ENCODE measurements at places on chromosomes 6 and 20.

DNA sequence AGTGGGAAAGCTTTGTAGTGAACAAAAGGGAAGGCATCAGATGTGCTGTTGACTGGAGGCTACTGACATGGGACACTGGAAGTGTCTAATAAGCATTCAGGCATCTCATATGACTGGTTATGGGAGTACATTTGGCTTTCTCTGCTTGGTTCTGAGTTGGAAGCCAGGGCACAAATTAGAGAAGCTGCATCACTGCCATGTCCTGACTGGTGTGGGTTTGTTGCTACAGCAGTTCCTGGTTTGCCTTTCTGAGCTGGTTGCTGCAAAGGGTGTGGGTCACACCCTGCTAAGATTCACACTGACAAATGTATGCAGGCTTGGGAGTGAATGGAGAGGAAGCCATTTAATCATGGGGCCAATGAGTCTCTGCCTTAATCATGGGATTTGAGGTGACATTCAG is 36.2 kb upstream of the NANP start:
- no peak for DNase-seq

DNA sequence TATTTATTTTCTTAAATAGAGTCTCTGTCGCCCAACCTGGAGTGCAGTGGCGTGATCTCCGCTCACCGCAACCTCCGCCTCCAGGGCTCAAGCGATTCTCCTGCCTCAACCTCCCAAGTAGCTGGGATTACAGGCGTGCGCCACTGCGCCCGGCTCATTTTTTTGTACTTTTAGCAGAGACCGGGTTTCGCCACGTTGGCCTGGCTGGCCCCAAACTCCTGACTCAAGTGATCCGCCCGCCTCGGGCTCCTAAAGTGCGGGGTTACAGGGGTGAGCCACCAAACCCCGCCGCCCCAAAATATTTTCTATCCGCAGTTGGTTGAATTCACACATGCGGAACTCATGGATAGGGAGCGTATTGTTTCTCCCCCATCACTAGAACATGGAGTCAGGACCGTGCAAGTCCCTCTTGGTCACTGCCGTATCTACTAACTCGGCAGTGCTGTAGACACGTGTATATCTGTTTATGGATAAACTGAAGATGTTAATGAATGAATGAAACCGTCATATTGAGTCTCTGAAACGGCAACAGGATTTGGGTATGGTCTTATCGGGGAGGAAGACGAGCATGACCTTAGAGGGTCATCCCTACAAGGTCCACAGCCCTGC is 904 bp downstream of the MKKS start:
- no peak for DNase-seq

GRCh38 chr6:88705601-88706000 is 257.8 kb downstream of the RNGTT start:
- DNase-seq, result no peak

DNA sequence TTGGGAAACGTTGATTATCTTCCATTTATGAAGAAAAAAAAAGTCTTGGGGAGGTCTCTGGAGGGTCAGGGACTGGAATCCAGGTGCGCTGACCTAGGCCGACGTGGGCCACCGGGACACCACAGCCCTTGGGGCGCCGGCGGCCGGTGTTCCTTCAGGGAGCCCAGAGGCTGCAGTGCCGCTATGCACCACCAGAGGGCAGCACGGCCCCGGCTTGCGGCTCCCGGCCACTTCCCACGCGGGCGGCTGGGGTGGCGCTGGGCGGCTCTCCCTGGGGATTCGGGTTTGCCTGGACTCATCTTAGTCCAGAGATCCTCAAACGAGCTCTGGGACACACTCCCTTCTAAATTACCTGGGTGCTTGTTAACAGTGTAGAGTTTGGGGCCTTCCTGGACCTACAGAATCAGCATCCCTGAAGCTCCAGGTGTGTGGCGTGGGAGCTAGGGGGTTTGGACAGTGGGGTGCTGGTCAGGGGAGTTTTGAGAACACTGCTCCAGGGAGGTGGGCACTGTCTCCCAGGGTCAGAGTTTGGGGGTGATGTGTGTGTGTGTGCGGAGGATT is 23.0 kb upstream of the GTSF1L start:
- DNase-seq, result peak; percentile 77

GRCh38 chr6:167659046-167659445 is 167.7 kb upstream of the AFDN start:
- DNase-seq, result no peak

- no peak for DNase-seq
Measured at GRCh38 chr6:166581091-166581511, 5.4 kb downstream of the RAMACL start.

GRCh38 chr20:47392721-47393073 is 36.2 kb upstream of the ZMYND8 start:
- no peak for DNase-seq

GRCh38 chr6:39330057-39330456 is 7.6 kb upstream of the KCNK16 start:
- DNase-seq, result no peak

- DNase-seq, result no peak
Measured at GRCh38 chr6:137353346-137353745, 134.2 kb upstream of the IFNGR1 start.

- DNase-seq, result no peak
Measured at GRCh38 chr6:81891874-81892273, 139.4 kb upstream of the TENT5A start.

- DNase-seq, result no peak
Measured at GRCh38 chr6:39415482-39415881, 93.0 kb upstream of the KCNK16 start.

DNA sequence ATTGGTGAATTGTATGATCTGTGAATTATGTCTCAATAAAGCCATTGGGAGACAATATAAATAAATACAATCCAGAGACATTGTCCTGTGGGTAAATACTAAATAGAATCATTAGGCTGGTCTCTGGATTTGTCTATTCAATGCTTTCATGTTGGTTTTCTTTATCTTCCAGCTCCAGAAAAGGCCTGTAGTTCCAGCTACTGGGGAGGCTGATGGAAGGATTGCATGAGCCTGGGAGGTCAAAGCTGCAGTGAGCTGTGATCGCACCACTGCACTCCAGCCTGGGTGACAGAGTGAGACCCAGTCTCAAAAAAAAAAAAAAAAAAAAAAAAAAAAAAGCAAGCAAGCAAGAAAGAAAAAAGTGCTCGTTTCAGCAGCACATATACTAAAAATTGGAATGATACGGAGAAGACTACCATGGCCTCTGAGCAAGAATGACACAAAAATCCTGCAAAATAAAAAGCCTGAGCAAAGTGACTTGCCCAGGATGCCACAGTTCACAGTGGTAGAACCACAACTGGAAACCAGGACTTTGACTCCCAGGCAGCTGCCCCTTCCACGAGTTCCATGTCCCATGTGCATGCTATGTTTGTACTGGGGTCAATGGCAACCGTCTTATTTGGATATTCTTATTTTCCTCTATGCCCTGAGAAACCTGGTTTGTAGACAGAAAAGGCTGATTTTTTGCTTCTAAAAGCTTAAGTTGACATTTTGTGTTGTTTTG is 33.6 kb upstream of the GMPR start:
- no peak for DNase-seq

DNA sequence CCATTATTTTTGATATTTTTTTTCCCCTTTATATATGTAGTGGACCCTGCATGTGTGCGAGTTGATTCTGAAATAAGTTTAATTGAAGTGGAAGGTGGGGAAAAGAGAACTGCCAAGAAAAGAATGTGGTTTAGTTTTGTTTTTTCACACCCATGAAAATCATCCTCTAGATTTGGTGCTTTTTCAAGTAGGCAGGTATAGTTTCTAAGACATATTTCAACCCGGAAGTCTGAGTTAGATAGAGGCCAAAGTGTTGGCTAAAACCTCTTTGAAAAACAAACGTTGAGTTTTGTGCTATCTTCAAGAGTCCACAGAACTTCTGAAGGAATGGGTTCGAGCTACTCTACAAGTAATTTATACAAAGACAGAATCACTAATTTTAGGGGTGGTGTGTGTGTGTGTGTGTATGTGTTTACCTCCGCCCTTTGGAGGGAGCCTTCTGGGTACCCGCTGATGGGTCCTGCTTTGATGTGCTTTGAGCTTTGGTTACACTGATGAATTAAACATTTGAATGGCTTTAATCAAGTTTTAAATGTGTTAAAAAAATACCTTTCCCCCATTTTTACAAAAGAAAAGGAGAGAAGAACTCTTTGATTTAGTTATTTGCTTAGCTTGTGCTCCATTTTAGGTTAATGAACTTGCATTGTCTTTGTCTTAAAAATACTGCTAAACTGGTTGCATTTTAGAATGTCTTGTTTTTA is 2.5 kb downstream of the RREB1 start:
- no peak for DNase-seq

GRCh38 chr6:122692175-122692598 is 82.0 kb downstream of the PKIB start:
- DNase-seq, result no peak

GRCh38 chr6:104766595-104766994 is 93.1 kb downstream of the HACE1 start:
- no peak for DNase-seq

GRCh38 chr6:123338394-123338793 is 298.4 kb downstream of the TRDN start:
- no peak for DNase-seq

DNA sequence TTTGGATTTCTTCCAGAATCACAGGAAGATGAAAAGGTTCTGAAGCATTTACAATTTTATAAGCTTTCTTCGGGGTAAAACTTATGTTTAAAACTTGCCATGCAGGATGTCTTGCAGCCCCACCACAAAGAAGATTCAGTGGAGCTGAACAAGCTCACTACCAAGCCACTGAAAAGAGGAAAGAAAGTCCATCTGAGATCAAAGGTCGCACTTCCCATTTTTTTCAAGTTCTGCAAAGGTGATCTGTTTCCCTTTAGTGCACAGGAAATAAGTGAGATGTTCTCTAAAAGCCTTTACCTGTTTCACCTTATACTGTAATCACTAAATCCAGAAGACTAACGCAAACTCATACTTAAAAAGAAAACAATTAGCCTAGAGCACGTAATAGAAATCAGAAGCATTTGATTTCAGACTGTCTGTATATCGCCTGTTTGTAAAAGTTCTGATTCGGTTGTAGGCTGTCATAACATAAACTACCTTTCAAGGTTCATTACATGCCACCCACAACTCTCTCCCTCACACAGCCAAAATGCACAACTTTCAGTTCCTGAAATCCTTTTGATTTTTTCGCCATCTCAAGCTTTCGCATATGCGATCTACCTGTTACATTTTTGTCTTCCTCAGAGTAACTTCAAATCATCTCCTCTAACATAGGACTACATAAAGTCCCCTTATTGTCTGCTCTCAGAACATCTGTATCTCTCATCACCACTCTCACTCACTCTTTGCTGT is 1.8 kb downstream of the ECHDC1 start:
- no peak for DNase-seq

- no peak for DNase-seq
Measured at GRCh38 chr6:112235956-112236355, 18.4 kb downstream of the LAMA4 start.

DNA sequence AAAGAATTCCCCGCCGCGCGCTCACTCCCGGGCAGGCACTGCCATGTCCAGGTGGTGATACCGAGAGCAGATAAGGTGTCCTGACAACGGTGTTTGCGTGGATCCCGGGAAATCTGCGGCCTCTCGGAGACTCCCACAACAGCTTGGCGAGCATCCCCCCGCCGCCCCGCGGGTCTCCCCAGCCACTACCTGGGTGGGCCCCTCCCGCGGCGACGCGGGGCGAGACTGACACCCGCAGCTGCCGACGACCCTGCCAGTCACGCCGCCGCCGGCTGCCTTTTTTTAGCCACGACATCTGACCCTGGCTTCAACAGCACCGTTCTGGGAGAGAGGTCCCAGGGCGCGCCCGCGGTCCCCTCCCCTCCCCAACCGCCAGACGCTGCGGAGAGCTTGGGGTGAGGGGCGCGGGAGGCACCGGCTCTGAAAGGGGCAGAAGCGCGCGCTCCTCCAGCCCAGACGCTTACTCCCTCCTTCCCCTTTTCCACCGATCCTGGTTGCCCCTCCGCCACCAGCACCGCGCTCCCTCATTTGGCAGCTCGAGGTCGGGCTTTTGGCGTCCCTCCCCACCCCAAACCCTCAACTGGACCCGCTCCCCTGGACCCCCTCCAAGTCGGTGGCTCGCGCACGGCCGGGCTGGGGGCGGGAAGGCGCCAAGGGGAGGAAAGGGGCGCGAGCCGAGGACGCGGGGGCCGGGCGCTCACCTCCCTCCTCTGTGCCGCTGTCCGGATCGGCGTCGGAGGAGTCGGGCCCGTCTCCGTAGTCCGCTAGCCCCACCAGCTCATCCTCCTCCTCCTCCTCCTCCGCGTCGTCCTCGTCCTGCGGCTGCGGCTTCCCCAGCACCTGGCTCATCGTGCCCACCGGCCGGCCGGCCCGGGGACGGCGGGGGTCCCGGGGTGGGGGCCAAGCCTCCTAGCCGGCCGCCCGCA is 665 bp downstream of the RRAGD start:
- no peak for DNase-seq

DNA sequence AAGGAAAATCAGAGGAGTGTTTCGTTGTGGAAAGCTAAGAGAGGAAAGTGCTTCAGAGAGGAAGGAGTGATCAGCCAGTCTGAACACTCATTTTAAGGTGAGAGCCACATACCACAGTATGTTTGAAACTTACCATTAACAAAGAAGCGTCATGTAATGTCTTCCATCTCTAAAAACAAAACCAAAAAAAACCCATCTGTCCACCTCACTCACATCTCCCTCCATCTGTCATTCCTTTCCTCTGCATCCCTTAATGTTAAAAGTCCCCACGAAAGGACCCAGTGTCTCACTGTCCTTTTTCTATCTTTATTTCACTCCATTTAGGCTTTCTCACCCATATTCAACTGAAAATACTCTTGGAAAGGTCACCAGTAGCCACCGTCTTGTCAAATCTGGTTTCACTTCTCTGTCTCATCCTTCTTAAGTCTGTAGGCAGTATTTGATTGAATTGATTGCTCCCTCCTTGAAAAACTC is 59.4 kb upstream of the GNRH2 start:
- no peak for DNase-seq

- no peak for DNase-seq
Measured at GRCh38 chr20:40467067-40467466, 222.0 kb downstream of the MAFB start.

DNA sequence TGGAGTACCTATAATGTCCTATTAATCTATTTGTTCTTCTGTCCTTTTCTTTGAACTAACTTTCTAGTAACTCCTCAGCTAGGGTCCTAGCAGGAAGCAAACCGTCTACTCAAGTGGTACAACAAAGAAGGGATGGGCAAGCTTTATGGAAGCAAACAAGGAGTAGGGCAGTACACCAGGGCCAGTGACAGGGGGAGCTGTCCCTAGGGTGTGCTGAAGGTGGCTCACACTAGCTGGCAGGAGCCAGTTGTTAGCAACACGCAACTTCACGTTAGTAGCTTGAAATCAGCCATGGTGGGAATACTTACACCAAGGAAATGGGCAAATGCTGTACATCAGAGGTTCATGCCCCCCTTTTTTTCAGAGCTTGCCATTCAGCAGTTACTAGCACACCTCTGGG is 74.0 kb upstream of the EYA2 start:
- DNase-seq, result no peak

Data from stimulated activated CD8-positive, alpha-beta memory T cell treated with anti-CD3 and anti-CD28 coated beads, Interleukin-12 subunit alpha, Interleukin-12 subunit beta, amount 100 ng/mL, for 1 hour (primary cell).